ENCODE measurements at places on chromosomes 12 and 14.

GRCh38 chr12:28050606-28051005, 78.1 kb upstream of the PTHLH start:
- no peak for DNase-seq

GRCh38 chr12:88854260-88854659, 274.0 kb upstream of the KITLG start:
- no peak for DNase-seq

GRCh38 chr12:103852498-103852997, 11.5 kb upstream of the NT5DC3 start:
- DNase-seq, result no peak

DNA sequence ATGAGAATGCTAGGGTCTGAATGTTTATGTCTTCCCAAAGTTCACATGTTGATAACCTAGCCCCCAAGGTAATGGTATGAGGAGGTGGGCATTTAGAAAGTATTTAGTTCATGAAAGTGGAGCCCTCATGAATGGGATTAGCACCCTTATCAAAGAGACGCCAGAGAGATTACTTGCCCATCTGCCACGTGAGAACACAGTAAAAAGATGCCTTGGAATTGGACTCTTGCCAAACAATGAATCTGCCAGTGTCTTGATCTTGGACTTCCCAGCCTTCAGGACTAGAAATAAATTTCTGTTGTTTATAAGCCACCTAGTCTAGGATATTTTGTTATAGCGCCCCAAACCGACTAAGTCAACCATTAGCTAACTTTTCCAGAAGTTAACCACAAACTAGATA, 92.0 kb upstream of the SLC38A4 start:
- DNase-seq, result no peak

- no peak for DNase-seq
These were observed 150.2 kb upstream of the CLEC14A start for GRCh38 chr14:38405851-38406635.

- DNase-seq, result no peak
These were observed 777.9 kb upstream of the TMEM132C start for GRCh38 chr12:127489061-127489460.

DNA sequence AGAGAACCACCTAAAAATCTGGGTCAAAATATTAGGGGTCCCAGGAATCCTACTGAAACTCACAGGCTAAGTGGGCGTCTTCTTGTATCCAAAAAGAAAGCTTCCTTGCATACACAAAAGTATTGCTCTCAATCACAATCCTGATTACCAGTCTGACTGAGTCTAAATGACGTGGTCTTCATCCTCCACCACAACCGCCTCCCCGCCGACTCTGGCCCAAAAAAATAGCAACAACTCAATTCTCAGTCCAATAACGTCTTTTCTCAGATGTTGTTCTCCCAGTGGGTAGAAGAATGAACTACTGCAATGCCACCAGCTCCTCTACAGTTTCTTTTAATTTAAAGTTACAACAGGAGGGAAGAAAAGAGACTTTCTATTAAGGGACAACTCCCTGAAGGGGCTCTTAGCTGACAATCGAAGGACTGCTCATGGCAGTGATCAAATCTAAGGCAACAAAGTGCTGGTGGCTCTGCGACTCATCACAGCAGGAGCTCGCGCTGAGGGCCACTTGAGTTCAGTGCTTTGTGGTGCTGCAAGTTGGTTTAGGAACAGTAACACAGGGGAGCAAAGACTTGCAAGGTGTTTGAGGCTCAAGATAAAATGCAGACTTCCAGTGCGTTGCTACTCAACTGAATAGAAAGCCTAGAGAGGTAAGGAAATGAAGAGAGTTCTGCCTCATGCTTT, 394.1 kb downstream of the BCAT1 start:
- DNase-seq, result no peak

- DNase-seq, result no peak
These were observed 17.4 kb upstream of the DNM1L start for GRCh38 chr12:32661706-32662105.

DNA sequence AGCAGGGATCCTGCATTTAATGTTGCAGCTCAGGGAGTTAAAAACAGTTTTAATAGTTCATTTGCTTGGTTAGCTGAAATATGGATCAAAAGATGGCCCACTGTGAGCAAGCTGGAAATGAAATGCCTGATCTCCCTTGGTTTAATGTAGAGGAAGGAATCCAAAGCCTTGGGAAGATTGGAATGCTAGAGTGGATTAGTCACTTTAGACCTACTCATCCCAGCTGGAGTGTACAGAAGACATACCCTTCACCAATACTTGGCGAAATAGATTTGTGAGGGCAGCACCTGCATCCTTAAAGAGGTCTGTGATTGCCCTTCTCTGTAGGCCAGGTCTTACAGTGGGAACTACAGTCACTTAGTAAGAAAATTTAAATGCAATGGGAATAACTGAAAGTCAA, 58.0 kb upstream of the KRAS start:
- DNase-seq, result no peak

DNA sequence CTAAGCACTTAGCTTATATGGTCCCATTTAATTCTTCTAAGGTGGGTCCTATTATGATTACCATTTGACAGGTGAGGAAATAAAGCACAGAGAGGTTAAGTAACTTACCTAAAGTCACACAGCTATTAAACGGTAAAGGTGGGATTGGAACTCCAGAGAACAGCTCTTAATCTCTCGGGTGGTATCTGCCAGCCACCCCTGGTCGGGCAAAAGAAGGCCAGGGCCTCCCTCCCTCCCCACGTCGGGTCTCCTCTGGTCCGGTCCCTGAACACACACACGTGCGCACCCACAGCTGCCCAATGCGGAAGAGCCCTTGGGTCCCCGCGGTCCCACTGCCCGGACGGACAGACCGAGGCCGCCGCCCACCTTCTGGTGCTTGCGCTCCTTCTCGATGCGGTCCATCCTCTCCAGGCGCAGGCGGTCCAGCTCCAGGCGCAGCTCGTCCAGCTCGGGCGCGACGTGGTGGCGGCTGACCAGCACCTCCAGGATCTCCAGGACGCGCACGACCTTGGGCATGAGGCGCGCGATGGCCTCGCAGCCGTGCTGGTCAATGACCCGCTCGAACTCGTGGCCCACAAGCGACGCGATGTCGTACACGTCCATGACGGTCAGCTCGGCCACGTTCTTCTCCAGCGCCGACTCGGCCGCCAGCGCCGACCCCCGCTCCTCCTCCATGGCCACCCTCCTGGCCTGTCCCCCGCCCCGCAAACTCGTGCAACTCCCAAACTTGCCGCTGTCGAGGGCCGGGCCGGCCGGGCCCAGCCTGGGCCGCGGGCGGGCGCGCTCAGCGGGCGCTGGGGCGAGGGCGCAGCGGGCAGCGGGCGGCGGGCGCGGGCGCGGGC, 490 bp downstream of the RILPL1 start:
- no peak for DNase-seq

GRCh38 chr12:77402716-77403115, 337.3 kb upstream of the E2F7 start:
- no peak for DNase-seq

DNA sequence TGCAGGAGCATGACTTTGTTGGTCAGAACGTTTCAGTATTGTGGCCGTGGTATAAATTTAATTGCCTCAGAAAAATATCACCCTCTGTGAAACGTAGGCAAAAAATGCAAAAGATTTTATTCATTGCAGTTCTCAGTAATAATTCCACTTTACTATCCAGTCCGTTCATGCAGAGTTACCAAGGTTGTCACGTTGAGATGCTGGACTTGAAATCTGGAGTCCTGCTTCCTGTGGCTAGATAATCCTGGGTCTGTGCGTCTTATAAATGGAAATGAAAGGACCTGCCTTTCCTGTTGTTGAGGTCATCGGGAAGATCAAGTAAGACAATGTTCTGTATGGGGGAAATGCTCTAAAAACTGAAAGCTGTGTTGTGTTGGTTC, 1.3 kb upstream of the AVPR1A start:
- DNase-seq, result no peak

DNA sequence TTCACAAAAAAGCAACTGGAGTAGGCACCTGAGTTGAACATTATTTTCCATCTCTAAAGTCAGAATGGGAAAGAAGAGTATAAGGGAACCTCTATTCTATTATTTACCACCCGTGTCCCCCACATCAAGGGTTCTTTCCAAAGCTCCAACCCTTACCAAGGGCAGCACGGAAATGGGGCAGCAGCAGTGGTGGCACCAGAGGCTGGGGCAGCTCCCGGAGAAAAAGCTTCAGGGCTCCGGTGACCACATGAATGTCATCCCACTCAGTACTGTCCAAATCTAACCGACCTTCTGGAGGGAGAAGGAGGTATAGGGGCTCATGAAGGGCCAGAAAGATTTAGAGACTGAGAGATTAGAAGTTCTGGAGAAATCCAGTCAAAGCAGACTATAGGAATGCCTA, 5.8 kb downstream of the ARHGAP9 start:
- no peak for DNase-seq

DNA sequence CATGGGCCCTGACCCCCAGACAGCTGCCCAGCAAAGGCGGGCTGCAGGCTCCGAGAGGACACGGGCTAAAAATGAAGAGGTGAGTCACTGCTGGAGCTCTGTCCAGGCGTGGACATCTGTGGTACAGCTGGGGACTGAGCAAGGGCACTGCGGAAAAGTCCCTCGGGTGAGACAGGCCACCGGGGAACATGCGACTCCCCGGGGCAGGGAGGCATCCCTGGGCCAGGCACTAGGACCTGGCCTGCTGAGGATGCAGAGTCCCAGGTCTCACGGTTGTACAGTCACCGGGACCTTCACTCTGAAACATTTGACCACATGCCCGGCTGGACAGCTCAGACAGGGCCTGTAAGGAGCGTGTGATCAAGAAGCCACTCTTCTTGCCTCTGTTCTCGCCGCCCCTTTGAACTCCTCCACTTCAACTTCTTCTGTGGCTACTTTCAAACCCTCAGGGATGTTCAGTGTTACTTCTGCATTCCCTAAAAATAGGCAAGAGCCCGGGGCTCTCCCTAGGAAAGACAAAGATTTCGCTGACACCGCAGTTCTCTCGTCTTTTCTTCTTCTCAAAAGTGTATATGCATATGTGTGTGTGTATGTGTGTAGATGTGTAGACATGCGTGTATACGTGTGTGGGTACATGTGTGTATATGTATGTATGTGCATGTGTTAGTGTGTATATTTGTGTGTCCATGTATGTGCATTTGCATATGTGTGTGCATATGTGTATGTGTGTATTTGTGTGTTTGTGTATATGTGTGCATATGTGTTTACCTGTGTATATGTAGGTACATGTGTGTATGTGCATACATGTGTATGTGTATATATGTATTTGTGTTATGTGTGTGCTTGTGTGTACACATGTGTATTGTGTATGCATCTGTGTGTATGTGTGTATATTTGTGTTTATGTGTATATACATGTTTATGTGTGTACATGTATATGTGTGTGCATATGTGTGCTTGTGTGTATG, 5.0 kb upstream of the RFLNA start:
- DNase-seq, result no peak

- no peak for DNase-seq
These were observed 11.6 kb downstream of the ATP6V0A2 start for GRCh38 chr12:123723765-123724164.

DNA sequence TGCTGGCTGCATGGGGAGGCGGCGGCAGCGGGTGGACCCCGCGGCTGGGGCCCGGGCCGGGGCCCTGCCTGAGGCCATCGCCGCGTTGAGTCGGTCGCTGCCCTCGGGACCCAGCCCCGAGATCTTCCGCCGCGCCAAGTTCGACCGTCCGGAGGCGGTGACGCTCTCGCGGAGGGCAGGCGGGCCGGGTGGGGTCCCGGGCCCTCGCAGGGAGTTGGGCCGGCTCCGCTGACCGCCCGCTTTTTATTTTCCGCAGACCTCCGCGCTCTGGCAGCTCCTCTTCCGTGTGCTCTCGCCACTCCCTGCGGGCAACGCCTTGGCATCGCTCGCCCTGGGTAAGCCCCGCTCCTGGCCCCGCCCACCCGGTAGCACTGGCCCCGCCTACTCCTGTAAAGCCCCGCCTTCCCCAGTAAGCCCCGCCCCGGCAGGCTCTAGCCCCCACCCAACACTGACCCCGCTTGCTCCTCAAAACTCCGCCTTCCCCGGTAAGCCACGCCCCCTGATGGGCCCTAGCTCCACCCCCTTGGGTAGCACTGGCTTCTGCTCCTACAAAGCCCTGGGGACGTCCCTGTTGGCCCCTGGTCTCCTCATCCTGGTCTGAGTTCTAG, 424 bp downstream of the TEDC1 start:
- DNase-seq, result peak; percentile 78

- no peak for DNase-seq
These were observed 43.4 kb upstream of the LIMA1 start for GRCh38 chr12:50326590-50327284.
